ENCODE measurements at places on chromosomes 12 and 14.

DNA sequence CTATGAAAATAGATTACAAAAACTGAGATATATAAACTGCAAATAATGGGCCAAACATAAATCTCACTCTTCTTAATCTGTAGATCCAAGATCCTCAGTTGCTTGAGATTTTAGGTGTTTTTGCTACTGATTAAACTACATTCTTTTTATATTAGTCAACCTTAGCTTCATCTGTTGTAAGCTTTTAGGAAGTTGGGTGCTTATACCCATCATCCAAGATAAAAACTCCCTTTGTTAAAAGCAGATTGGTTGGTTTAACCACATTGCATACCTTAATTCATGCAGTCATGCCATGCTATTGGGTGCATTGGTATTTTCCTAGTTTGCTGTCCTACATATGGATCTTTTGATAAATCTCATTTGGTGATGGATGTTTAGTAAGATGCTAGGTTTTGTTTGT lies 46.2 kb upstream of the DIP2B start:
- no peak for DNase-seq

- DNase-seq = no peak
These were observed 59.8 kb upstream of the BCL11B start for GRCh38 chr14:99331811-99332210.

DNA sequence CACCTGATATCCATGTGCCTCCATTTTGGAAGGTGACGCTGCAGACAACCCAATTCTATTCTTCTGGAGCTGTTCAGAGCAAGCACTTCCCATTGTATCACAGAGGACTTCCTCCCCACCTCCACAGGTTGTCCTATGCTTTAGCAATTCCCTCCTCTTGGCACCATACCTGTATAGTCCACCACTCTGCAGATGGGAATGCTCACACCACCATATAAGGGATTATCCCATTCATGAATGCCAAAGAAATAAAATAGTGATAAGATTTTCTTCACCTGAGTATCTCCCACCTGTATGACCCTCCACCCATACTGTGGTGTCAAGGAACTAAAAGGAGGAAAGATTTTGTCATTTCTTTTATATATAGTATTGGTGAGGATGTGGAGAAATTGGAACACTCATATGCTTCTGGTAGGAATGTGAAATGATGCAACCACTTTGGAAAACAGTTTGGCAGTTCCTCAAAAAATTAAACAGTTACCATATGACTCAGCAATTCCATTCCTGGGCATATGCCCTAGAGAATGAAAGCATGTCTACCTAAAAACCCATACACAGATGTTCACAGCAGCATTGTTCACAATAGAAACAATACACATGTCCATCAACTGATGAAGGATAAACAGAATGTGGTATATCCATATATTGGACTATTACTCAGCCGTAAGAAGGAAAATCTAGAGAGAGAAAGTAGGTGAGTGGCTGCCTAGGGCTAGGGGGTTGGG lies 75.2 kb downstream of the FIGNL2 start:
- DNase-seq = no peak

- DNase-seq = no peak
These were observed 92.5 kb downstream of the GPHN start for GRCh38 chr14:66600416-66600815.

GRCh38 chr12:112577473-112578329 lies 159.0 kb downstream of the PTPN11 start:
- DNase-seq = no peak
